ENCODE measurements at places on chromosomes 12 and 14. TPM values are rescaled to one million over a fixed set of nuclear protein-coding genes. Genes with fewer than 3 reads are reported as not detected.

Gene SLC6A12
- total RNA-seq = 0.90 TPM

Gene NRXN3
- 16.8 TPM for total RNA-seq

Gene GPRC5A
- total RNA-seq = 0.15 TPM

Gene FGD4
- total RNA-seq = 31.2 TPM

Gene PRIM1
- 28.0 TPM for total RNA-seq

Gene SLC39A5
- 2.5 TPM for total RNA-seq

Gene NFE2
- total RNA-seq = 2.0 TPM
